NCI-H187 (cell line): ENCODE measurements at places on chromosomes 1 and 21.

DNA sequence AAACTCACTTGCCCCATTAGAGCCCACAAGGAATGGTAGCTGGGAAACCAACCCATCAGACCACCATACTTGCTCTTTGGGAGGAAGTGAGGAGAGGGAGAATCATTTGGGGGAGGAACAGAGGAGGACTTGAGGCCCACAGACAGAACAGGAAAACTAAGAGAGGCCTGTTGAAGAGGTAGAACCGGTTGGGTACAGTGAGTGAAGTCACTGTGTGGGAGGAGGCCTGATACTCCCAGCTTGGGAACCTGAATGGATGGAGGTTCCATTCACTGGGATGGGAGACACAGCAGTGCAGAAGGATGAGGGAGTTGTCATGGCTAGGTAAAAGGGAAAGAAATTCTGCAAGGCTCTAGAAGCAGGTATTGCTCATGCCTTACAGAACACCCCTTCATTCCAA, 63.4 kb upstream of the PSEN2 start:
- no peak for DNase-seq

GRCh38 chr1:179144626-179145025, 62.8 kb downstream of the TOR3A start:
- DNase-seq, result no peak

DNA sequence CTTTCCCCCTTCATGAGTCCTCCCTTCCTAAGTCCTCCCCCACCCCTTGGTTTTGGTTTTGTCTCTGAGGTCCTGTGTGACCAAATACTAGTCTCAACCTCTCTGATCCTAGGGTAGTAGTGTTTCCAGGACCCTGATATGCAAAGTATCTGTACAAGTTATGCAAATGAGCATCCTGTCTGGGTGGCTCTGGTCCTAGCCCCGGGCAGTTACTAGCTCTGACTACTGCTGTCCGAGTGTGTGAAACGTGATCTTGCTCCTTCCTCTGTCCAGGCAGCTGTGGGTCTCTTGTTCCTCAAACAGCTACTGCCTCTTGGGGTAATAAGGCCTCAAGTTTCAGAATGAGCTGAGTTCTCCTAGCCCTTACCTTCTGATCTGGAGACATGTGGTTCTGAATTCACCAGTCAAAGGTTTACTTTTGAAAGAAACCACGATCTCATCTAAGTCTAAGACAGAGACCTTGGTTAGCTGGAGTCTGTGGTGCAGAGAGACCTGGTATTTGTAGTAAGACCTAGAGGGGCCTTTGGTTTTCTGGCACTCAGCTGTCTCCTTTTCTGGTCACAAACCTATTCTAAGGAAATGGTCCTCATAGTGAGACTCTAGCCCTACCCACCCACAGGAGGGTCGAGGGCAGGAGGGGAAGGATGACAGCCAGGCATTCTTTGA, 31.0 kb upstream of the IL19 start:
- no peak for DNase-seq

DNA sequence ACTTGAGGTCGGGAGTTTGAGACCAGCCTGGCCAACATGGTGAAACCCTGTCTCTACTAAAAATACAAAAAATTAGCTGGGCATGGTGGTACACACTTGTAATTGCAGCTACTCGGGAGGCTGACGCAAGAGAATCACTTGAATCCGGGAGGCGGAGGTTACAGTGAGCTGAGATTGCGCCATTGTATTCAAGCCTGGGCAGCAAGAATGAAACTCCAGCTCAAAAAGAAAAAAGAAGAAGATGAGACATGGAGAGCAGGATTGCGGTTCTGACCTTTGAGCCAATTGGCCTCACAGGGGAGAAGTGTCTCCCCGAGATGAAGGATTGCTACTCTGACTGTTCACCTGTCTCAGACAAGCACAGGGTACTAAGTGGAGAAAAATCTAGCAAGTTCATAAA, 6.6 kb downstream of the SCCPDH start:
- no peak for DNase-seq

DNA sequence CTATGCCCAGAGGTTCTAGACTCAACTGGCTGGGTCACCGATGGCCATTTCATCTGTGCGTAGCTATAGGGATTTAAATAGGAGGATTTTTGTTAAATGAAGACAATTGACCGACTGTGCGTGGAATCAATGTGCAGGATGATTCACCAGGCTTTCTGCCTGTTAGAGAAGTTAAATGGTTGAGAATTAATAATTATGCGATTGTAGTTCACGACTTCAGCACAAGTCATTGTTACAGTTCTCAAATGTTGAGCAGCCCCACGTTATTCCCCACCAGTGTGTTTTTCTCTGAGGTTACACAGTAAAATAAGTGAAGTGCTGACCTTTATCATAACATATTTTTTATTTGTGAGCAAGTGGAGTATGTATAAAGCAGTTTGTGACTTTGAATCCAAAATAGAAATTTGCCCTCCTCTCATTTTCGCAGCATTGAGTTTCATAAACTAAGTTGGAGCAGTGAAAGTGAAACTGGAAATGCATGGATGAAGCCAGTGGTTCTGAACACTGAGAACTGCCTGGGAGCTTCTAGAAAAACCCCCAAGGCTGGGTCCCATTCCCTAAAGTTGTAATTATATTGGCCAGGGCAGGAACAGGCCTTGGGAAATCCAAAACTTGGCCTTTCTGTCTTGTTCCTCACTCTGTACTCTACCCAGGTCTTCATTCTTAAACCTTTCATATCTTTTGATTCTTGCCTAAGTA, 102.6 kb downstream of the GALNT2 start:
- no peak for DNase-seq

DNA sequence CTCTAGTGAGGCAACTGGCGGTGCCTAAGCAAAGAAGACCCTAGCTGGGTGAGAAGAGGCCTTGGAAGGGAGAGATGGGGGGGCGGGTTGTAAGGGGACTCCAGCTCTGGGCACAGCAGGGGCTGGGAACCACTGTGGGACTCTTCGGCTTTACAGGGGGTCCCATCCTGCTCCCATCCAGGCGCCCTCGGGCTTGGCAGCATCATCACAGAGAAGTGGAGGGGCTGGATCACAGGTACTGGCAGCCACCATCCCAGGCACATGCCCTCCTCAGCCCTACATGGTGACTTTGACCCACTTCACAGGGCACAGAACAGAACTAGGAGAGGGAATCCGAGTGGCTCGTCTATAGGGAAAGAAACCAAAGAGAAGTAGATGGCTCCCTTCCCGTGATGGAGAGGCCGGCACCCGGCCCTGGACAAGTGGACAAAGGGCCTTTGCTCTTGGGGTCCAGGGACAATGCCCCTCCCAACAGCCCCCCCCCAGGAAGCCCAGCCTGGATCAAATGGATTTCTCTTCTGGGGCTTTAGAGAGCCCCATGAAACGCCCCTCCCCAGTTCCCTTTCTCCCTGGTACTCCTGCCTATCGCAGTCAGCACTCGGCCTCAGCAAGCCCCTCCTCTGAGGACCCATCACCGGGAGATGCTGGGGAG, 54.0 kb upstream of the ECE1 start:
- no peak for DNase-seq

DNA sequence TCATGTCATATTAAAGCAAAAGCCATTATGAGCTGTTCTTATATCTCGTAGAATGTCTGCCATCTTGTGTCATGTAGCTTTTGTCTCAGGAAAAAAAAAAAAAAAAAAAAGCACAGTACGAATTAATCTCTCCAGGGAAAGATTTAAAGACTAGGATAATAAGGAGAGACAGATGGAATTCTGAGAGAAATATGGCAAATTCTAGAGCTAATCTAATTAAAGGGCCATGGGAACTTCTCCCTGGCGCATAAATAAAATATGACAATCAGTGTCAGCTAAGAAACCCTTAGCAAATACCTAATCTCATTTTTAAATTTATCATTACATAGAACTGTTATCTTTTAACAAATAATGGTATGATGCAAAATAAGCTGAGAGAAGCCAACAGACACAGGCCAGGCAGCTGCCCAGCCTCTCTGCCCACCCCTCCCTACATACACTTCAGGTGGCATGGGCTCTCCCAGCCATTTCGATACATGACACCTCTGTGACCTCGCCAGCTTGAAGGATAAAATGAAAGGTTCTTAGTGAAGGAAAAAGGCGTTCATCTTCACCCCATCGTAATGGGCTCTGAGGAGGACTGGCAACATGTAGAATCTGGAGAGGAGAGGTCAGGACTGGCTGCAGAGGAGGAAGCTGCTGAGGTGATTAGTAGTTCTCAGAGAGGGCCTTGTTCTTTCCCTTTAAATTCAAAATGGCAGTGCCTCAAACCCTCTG, 39.8 kb downstream of the DISC1 start:
- DNase-seq, result no peak

DNA sequence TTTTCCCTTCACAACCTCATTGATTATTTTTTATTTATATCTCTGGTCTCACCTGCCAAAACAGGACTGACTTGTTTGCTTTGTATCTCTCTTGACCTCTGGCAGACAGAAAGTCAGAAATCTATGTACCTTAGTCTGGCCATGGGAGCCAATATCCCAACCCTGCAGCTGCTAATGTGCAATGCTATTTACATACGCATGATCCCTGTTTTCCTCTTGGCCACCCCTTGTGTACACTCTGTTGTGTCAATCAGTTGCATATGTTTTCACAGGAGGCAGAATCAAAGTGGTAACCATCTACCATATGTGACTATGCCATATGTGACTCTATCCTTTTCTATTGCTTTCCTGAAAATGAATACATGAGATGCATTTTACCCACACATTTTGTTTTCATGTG, 688.8 kb downstream of the PLA2G4A start:
- no peak for DNase-seq

DNA sequence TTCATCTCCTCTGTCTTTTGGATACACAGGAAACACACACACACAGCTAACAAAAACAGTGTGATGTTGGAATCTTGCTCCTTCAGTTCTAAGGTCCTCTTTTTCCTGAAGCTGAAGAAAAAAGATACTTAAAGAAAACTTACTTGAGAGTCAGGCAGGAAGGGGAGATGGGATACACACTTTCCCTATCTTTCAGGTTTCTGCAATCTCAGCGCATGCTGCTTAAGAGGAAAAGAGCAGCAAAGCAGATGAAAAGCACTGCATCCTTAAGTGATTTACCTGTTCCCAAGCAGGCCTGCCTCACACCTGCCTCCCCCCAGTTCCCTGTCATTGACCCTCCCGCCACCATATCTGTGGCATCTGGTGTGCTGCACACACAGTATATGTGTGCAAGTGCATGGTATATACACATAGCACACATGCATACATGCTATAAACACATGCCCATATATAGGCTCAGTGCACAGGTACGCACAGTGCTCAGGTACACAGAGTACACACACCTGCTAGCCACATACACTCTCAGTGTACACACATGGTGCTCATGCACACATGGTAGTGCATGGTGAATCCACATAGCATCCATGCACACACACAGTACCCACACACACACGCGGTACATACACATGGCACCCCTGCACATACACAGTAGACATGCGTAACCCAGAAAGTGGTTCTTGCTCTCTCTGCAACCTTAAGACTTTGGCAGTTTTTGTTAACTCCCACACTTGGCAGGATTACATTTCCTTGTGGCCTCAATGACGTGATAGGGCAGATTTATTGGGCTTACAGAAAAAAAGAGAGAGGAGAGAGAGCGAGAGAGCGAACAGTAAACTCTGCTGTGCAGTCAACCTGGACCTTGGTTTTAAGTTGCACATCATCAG, 166.9 kb downstream of the TOMM20 start:
- DNase-seq, result no peak

- DNase-seq, result no peak
Measured at GRCh38 chr1:232145768-232146167, 484.2 kb downstream of the SIPA1L2 start.

GRCh38 chr1:30372792-30373433, 350.5 kb downstream of the MATN1 start:
- DNase-seq, result no peak

GRCh38 chr1:219209578-219209977, 35.9 kb downstream of the LYPLAL1 start:
- DNase-seq, result no peak

DNA sequence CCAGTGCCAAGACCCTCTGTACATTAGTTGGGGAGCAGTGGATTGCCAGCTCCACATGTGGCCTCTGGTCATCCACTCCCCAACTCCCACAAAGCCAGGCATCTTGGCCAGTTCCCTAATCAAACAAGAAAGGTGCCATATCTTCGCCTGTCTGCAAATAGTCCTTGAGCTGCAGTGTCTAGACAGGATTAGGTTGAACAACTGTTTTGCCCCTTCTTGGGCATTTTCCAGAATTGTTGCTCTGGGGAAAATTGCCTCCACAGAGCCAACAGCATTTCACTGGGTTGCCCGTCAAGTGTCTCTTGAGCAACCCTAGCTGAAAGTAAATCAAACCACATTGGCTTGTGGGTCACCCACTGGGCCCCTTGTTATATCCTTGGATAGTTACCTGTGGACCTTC, 109.3 kb downstream of the GDAP2 start:
- no peak for DNase-seq

- no peak for DNase-seq
Measured at GRCh38 chr1:1964811-1965210, 38.8 kb downstream of the CFAP74 start.
